Activated T-cell treated with anti-CD3 and anti-CD28 coated beads, Interleukin-2, amount 50 U/mL, for 4 hours (primary cell): ENCODE measurements at places on chromosomes 13 and 19. TPM values are rescaled to one million over a fixed set of nuclear protein-coding genes. Genes with fewer than 3 reads are reported as not detected.

DNA sequence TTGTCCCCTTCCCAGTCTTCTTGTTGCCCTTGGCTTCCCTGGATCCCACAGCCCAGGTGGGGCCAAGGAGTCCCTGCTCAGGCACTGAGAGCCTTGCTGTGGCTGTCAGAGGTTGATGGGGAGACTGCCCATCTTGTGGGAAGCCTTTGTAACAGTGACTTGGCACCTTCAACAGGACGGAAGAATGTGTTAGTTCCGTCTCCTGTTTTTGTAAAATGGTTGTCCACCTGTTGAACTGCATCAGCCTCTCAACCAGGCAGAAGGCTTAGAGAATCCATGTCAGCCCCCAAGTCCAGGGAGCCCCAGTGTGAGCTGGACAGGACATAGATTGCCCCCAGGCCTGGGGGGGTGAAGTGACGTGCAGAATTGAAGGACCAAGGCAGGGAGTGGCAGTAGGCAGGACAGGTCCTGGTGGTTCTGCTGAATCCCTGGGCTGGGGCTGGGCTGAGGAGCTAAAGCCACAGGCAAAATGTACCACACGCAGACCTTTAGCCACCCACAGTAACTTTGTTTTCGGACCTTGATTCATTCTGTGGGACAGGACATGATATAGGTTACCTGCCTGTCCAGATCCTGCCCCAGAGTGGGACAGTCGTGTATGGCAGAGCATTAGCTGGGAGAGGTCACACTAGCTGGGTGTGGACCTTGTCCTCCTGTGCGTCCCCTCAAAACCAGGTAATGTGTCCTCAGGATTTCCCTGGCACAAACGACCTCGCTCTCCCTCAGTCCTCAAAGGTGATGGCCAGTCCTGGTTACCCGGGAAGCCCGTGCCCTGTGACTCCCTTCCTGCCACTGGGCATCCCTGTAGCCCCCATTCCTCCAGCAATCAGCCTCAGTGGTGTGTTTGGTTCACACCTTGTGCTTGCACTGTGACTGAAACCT is 47.0 kb downstream of the GATAD2A start:
- DNase-seq, result no peak

GRCh38 chr19:1364070-1364704 is 19.5 kb upstream of the NDUFS7 start:
- DNase-seq, result no peak

ATP8B3 gene
- 0.43 TPM for total RNA-seq

DNA sequence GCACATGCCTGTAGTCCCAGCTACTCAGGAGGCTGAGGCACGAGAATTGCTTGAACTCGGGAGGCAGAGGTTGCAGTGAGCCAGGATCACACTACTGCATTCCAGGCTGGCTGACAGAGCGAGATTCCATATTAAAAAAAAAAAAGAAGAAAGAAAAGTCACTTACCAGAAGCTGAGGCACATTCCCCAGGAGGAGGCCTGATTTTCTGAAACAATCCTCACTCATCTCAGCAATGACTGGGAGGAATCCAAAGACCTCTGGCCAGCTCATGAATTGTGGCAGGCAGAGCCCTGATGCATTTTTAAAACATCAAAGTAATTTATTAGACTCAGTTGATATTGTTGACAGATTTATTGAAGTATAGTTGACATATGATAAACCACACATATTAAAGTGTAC is 206.3 kb downstream of the FOXO1 start:
- DNase-seq, result no peak

- DNase-seq, result no peak
These were observed 922 bp downstream of the EBPL start for GRCh38 chr13:49690133-49690994.

GRCh38 chr19:45276284-45276687 is 25.2 kb downstream of the MARK4 start:
- DNase-seq, result no peak

- no peak for DNase-seq
These were observed 31.8 kb downstream of the TPP2 start for GRCh38 chr13:102628559-102628958.

GRCh38 chr19:10110076-10110971 is 1.2 kb upstream of the P2RY11 start:
- no peak for DNase-seq
